ENCODE measurements at places on chromosomes 5 and 9.

DNA sequence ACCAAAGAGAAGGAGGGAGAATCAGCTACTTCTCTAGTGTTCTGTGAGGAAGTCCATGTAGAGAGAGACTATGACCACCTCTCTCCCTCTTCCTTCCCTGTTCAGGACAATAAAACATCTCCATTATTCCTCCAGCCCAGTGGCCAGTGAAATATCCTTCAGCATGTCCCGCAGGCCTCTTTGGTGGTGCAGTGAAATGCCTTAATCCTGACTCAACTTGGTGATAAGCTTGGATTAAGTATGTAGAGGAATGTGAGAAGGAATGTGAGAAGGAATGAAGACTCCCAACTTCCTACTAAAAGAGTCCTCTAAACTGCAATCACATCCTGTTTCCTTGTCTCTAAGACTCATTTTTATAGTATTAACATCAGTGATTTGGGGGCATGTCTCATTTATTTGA is 167.3 kb downstream of the TRPM3 start:
- no peak for DNase-seq

DNA sequence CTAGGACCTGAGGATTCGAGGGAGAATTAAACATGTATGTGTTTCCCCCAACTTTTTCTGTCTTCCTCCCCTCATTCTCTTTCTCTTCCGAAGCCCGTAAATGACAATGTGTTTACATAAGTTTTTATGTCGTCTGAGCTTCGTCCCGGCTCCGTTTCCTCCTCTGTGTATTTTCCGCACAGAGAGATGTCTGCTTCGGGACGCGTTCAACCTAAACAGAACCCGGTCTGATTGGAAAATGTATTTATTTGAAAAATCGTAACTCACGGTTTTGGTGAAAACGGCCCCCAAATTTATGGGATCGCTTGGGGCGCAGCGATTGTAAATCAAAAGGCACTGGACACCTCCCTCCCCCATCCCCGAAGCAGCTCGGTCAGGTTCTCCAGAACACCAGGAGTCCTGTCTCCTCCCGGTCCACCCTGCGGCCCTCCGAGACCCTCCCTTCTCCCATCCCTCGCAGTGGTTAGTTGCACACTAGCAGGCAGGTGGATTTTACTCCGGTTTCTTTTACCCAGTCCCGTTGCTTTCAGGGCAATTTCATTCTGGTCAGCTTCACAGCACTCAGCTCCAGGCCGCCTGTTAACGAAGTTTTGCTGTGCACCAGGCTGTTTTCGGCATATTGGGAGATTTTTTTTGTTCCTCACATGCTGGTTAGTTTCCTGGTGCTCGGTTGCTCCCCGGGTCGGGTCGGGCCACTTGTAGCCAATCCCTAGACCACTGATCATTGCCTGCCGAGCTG is 5.8 kb upstream of the HAND1 start:
- no peak for DNase-seq

GRCh38 chr9:83630938-83631457 is 8.1 kb downstream of the IDNK start:
- DNase-seq = no peak

DNA sequence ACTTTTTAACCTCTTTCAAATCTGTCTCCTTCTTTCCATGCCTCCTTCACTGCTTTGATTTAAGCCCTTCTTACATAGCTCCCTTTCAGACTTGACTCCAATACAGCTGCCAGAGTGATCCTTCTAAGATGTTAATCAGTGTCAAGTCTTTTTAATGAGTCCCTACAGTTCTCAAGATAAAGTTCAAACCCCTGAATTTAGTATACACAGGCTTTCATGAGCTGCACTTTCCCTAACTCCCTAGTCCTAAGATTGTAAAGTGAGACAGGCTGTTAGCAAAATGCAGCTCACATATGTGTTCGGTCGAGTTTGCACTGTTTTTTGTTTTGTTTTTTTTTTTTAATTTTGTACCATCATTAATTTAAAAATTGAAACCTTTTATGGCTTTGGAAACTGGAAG is 190.4 kb upstream of the VCAN start:
- no peak for DNase-seq

DNA sequence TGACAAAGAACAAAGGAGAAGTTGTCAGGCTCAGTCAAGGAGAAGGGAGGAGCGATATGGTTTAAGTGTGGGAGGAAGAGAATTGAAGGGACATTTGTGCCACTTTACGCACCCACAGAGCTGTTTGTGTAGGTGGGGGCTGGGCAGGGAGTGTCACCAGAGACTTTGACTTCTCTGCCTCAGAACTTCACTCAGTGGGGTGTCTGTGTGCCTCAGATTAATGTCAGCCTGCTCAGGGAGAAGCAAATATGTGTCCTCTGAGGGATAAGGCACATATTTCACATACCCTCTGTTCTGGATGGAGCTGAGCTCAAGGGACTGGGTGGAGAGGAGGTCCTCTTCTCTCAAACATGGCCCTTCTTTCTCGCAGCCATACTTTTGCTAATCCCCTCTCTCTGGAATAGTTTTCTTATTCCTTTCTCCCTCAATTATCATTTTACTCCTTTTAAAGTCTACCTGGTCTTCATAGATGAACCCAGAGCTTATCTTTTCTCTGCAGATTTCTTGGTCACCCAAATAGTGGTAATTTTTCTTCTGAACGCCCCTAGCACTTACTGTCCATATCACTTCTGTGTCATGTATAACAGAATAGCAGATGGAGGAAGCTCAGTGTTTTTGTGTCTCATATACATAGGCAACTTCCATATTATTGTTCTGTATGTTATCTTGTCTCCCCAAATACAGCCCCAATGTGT is 77.0 kb downstream of the IQGAP2 start:
- DNase-seq = no peak

DNA sequence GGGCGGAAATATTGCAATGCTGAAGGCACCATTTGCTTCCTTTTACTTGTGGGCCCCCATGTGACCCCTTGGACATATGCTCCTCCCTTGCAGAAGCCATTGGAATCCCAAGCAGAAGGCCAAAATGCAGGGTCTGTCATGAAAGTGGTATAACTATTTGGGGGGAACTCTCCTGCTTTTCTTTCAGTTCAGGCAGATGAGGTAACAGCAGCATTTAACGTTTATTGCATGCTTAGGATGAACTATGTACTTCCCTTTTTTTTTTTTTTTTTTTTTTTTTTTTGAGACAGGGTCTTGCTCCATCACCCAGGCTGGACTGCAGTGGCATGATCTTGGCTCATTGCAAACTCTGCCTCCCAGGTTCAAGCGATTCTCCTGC is 7.8 kb downstream of the FOXI1 start:
- DNase-seq = no peak

DNA sequence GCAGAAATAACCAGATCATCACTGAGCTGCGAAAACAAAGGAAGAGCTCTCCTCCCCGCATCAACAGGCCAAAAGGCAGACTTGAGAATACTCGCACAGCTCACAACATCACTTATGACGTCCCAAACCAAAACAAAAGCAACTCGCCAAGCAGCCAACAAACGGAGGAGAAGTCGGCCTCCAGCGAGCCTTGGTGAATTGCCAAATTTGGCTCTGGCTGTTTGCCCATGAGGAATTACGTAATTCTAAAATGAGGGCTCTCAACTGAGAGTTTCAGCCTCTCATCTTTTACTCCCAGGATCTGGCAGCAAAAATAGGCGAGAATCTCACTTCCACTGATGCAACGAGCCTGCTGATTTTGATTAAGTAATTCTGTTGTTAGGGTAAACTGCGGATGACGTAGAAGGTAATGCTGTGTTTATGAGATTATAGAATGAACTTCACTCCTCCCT is 51.7 kb upstream of the SEMA6A start:
- no peak for DNase-seq

GRCh38 chr9:122337556-122337929 is 33.3 kb upstream of the PTGS1 start:
- no peak for DNase-seq

DNA sequence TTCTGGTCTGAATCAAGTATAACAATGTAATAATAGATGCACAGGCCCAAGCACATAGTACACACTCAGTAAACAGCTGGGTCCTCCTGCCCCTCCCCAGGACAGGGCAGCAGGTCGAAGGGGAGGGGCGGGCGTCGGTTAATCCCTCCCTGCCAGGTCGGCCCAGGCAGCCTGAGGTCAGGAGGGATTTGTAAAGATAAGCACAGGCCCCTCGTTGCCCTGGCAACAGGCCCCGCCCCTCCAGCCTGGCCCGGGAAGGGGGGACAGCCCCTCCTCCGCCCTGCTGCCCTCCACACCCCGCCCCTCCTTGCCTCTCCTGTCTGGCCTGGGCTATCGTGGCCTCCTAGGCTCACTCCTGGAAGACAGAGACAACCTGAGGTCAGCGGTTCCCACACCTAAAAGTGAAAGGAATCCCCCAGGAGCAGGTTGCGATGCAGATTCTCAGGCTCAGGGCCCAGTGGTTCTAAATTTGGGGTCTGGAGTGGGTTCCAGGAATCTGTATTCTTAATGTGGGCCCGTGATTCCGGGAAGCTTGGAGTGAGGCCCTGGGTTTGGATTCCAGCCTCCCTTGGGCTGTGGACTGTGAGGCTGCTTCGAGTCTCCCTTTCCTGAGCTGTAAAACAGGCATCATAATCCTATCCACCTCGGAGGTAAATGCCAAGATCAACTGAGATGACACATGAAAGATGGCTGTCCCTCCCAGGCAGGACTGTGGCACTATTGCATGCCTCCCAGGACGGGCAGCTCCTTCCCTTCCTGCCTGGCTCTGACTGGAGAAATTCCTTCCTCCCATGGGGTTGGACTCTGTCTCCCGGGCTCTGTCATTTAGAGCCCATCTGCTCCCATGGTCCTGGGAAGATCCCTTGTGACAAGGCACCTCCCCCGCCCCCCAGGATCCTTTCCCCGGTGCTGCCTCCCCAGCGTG is 4.4 kb downstream of the CRB2 start:
- peak; percentile 3 for DNase-seq

DNA sequence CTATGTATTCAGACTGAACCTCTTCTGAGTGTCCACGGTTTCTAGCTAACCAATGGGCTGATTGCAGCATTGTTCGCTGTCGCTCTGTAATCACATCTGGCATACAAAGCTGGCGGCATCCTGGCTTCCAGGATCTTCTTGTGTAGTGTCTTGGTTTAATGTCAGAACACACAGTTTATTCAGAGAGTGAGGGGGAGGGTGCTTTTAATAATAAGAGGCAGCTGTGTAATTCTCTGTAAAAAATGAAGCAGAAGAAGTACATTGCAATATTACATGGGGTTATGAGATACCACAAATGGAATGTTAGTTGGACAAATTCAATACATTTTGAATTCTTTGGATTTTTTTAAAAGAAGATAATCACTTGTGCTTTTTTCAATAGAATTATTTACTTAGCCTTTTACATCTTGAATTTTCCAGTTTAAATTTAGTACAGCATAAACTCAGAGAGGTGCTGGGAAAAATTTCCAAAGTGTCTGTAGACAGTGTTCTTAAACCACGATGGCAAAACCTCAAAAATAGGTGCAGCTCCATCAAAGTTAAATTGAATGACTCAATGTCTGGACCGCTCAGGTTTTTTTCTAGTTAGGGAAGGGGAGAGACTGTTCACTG is 206.0 kb downstream of the PCSK1 start:
- no peak for DNase-seq

GRCh38 chr9:83065233-83065632 is 2.3 kb upstream of the RASEF start:
- DNase-seq = no peak

DNA sequence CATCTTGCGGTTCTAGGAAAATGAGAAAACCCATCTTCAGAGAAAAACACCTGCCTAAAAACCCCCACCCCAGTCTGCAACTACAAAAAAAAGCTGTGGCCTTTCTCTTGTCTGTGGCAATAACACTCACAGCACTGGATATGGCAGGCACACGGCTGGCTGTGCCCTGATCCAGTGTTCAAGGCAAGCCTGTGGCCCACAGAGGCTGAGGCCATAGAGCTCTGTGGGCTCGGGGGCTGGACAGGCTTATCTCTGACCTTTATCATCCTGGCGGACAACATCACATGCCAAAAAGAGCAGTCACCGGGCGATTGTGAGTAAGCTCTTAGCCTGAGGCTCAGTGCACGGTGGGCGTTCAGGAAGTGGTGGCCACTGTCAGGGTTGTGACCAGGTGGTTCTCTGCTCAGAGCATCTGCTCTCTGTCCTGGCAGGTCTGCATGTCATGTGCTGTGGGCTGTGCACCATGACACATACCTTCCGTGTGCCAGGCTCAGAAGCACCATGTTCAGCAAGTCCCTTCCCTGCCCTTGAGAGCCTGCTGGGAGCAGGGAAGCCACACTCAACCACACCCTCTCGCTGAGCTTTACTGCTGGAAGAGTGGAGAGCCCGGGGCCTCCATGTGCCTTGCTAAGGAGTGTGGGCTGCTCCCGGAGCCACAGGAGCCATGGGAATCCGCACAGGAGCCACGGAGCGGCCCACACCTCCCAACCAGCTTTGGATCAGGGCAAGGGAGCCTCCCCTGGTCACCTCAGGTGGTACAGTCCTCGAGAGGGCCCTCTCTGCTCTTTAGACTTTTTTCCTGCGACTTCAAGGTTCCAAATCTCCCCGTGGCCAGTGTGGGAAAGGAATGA is 34.6 kb upstream of the WDR38 start:
- no peak for DNase-seq

- no peak for DNase-seq
Observed at GRCh38 chr5:31757806-31758205, 118.9 kb downstream of the PDZD2 start.

GRCh38 chr9:8772302-8772701 is 972.7 kb upstream of the DMAC1 start:
- no peak for DNase-seq

- DNase-seq = no peak
Observed at GRCh38 chr9:107571148-107571547, 81.6 kb upstream of the KLF4 start.

DNA sequence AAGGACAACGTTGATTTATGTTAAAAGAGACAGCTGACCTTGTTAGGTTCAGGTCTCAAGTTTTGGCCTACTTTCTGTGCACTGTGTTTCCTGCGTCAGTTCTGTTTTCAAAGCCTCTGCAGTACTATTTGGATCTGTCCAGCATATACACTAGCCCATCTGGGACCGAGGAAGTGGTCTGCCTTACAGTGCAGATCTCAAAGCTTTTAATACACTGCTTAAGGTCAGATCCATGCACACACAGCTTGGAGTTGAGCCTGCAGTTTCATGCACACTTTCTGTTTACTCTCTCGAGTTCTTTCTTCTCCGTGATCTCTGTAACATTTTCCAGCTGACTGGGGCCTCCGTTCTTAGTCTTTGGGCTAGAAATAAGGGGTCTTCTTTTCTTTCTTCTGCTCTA is 24.1 kb downstream of the CARTPT start:
- no peak for DNase-seq

GRCh38 chr9:74728176-74728575 is 159.5 kb downstream of the TRPM6 start:
- no peak for DNase-seq

- DNase-seq = no peak
Observed at GRCh38 chr5:5467737-5468136, 45.3 kb downstream of the ICE1 start.

GRCh38 chr5:179243333-179243732 is 101.9 kb downstream of the ADAMTS2 start:
- DNase-seq = no peak

DNA sequence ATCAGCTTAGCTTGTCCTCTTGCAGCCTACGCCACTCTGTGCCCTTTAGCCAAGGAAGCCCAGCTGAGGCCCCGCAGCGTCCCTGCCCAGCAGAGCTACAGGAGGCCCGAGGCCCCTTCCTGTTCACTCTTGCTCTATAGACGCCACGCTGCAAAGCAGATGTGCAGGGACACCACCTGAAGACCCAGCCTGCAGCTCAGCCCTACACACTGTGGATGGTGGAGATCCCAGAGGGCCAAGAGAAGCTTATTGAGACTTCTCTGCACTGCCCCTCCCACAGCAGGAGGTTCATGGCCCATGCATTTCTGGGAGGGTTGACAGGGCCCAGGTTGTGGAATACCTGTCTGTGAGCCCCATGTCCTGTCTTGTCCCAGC is 33.6 kb downstream of the IRF1 start:
- DNase-seq = no peak

- DNase-seq = no peak
Observed at GRCh38 chr5:123805300-123805699, 293.3 kb downstream of the CSNK1G3 start.

All from activated T-helper 1 cell treated with anti-CD3 and anti-CD28 coated beads, Interleukin-12 subunit alpha, Interleukin-12 subunit beta, Interleukin-2, Interleukin-4 antibody, amounts not matched to agents 30 ng/mL and 10 ng/mL and 1 ng/mL, durations not matched to agents 14 hours and 24 hours and 36 hours (primary cell).